ENCODE measurements at places on chromosomes 11 and 22.

- DNase-seq, result no peak
These were observed 115.4 kb downstream of the ZBTB16 start for GRCh38 chr11:114174712-114175495.

DNA sequence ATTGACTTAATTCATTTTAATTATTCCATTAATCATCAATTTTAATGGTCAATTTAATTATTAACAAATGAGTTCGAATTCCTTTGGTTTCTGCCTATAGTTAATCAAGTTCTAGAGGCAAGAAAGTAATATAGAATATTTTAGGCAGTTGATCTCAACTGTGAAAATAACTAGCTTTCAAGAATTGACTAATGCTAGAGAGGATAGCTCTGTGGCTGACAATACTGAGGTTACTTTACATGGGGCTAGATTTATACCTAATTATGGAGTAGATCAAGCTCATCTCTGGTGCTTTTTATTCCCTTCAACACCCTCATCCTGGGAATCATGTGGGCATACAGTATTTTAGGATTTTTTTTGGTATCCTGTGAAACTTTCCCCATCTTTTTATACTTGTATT is 259.4 kb downstream of the GRM5 start:
- no peak for DNase-seq

DNA sequence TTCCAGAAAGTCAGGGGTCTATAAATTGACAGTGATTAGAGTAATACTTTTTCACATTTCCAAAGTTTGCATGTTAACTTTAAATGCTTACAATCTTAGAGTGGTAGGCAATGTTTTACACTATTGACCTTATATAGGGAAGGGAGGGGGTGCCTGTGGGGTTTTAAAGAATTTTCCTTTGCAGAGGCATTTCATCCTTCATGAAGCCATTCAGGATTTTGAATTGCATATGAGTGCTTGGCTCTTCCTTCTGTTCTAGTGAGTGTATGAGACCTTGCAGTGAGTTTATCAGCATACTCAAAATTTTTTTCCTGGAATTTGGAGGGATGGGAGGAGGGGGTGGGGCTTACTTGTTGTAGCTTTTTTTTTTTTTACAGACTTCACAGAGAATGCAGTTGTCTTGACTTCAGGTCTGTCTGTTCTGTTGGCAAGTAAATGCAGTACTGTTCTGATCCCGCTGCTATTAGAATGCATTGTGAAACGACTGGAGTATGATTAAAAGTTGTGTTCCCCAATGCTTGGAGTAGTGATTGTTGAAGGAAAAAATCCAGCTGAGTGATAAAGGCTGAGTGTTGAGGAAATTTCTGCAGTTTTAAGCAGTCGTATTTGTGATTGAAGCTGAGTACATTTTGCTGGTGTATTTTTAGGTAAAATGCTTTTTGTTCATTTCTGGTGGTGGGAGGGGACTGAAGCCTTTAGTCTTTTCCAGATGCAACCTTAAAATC is 5.3 kb downstream of the MALAT1 start:
- no peak for DNase-seq

GRCh38 chr11:32792111-32792947 is 2.1 kb downstream of the CCDC73 start:
- no peak for DNase-seq

DNA sequence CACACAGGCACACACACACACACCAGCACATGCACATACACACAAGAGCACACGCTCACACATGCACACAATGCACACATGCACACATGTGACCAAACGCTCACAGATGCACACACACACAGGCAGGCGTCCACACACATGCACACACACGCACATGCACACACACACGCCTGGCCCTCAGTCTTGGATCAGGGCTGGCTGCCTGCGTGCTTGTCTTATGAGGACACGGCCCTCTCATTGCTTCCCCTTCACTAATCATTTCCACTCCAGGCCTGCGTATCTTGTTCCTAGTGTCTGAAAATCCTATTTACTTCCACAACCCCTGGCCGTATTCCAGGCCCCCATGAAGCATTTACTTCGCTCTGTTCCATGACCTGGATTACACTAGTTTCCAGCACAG is 740.5 kb downstream of the BRD1 start:
- DNase-seq, result no peak

- DNase-seq, result no peak
These were observed 212.3 kb upstream of the NCAM1 start for GRCh38 chr11:112748713-112749543.

GRCh38 chr11:102591160-102591718 is 33.9 kb downstream of the MMP20 start:
- no peak for DNase-seq

DNA sequence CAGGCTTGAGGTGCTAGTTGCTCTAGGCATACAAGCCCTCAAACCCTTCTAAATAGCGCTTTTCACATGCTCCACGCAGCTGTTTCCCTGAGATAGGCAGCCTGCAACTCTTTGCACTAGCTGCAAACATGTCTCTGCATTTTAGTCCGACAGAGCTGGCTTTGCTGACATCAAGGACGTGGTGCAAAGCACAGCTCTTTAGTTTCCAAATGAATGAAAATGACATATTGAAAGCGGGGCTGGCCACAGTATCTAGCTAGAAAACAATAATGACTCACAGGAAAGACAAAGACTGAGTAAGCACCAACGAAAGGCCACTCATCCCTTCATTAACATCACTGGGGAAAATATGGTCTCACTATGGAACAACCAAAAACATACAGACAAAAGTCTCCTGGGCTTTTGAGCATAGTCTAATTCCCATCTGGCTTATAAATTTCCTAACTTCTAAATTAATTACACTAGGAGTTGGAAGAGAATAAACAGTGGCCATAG is 15.3 kb upstream of the ZC3H12C start:
- no peak for DNase-seq

DNA sequence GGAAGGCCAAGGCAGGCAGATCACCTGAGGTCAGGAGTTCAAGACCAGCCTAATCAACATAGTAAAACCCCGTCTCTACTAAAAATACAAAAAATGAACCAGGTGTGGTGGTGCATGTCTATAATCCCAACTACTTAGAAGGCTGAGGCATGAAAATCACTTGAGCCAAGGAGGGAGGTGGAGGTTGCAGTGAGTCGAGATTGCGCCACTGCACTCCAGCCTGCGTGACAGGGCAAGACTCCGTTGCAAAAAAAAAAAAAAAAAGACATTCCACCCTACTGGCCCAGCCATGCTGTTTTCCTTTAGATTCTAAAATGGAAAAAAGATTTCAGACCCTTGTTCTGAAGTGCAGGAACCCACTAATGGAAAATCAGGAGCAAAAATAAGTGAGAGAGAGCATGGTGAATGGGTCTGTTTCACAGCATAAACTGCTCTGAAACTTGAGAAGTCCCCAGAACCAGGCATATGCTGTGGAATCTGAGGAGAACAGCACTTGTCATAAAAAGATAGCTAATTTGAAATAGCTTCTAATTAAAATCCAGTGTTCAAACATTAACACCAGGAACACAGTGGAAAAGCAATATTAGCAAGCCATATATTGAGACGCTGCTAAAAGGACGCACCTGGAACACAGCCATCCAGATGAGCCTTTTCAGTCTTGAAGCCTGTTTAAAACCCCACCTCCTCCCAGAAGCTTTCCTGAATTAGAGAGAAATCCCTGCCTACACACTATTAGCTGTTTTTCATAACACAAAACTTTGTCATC is 66.3 kb upstream of the CHRM4 start:
- DNase-seq, result no peak

DNA sequence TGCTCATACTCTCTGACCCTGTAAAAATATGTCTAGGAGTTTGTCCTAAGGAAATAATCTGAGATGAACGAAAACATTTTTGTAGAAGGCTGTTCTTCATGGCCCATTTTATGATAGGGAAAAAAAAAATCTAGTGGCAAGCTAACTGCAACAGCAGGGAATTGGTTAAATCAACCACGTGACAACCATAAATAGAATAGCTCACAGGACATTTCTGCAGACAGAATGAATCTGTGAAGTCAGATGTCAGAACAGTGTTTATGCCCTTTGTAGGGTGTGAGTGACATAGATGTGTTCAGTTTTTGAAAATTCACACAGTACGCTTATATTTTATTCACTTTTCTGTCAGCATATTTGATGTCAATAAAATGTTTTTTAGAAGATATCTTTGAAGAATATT is 16.1 kb downstream of the ARHGAP1 start:
- no peak for DNase-seq

DNA sequence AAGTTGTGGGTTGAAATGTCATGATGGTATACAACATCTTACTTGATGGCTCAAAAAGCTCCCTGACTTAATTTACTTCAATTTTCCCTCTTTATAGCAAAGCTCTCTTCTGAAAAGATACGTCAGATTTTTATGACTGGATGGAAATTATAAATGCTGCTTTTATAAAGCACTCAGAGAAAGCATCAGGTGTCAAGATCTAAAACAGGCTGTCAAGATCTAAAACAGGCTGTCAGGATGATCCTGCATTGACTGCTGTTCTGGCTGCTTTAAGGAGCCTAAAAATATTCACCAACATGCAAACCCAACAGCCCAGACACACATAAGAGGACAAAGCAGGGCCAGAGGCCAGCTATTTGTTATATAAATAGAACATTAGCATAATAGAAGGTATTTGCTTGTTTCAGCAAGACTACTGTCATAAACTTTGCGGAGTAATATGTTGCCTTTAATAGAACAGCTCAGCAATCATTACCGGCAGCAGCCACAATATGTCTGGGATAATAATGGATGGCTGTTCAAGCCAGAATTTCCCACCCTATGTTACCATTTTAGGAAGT is 77.3 kb upstream of the ANO5 start:
- DNase-seq, result no peak
